Activated naive CD4-positive, alpha-beta T cell (primary cell): ENCODE measurements at places on chromosomes 1 and 21.

DNA sequence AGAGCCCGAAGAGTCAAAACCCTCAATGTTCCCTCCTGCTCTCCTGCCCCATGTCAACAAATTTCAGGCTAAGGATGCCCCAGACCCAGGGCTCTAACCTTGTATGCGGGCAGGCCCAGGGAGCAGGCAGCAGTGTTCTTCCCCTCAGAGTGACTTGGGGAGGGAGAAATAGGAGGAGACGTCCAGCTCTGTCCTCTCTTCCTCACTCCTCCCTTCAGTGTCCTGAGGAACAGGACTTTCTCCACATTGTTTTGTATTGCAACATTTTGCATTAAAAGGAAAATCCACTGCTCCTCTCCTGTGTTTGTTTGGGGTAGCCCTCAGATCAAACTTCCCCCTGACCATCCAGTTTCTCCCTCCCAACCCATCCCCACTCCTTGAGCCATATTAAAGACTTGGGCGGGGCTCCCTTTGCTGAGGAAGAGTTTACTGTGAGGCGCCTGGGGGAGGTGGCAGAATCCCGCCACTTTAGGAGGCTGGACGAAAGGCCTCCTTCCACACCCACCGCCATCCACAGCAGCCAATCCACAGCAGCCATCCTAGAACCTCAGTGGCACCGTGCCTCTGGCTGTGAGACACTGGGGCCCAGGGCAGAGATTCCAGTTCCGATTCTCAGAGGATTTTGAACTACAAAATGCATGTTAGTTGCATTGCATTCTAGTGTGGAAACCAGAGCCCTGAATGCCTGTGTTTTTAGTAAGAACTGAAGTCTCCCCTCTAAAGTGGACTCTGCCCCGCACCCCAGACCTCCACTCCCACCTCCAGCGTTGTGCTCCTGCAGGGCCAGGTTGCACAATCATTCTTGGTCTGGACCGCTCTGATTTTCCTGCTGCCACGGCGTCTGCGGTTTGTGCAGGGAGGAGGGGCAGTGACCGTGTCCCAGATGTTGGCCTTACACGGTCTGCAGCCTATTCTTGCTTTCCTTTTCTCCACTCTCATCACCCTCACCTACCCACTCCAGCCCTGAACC is 3.0 kb downstream of the OLFML3 start:
- no peak for DNase-seq

GRCh38 chr1:87689487-87689886 is 360.8 kb downstream of the LMO4 start:
- DNase-seq: no peak

DNA sequence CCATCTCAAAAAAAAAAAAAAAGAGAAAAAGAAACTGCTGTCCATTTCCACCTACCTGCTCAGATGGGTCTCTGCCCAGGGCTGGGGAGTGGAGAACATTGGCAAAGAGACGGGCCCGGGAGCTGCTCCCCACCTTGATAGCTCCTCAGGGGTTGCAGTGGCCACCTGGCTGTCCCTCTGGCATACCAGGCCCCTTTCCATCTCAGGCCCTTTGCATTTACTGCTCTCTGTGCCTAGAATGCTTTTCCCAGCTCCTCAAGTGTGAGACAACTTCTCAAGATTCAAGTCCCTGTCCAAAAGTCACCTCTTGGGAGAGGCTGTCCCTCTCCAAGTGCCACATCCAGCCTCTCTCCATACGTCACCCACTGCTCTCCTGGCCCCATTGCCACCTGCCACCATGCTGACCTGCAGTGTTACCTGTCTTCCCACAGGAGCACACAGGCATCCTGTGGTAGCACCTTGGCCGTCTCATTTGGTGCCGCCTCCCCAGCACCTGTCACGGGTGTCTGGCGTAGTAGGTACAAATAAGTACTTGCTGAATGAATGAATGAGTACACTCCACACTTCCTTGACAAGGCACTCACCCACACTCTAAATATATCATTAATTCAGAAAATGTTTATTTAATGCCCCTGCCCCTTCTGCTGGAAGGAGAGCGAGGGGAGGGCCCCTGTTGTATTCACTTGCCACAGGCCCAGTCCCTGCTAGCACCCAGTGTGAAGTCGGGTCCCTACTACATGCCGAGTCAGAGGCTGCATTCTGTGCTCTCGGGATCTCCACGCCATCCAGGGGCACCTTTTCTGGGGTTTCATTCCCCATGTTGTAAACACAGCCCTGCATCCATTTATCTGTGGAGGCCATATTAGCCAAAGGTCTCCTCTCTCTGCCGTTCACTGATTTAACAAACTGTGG is 48.8 kb downstream of the DISP3 start:
- no peak for DNase-seq

GRCh38 chr1:151005729-151006319 is 878 bp downstream of the MINDY1 start:
- no peak for DNase-seq

DNA sequence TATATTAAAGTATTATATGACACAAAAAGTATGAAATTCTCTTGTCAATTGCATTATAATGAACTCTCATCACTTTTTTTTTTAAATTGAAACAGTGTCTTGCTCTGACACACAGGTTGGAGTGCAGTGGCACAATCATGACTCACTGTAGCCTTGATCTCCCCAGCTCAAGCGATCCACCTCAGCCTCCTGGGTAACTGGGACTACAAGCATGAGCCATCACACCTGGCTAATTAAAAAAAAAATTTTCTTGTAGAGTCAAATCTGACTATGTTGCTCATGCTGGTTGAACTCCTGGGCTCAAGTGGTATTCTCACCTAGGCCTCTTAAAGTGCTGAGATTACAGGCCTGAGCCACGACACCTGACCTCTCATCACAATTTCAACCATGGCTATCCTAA is 259.3 kb downstream of the S1PR1 start:
- DNase-seq: no peak

- no peak for DNase-seq
Observed at GRCh38 chr1:240107058-240107684, 15.5 kb downstream of the FMN2 start.

DNA sequence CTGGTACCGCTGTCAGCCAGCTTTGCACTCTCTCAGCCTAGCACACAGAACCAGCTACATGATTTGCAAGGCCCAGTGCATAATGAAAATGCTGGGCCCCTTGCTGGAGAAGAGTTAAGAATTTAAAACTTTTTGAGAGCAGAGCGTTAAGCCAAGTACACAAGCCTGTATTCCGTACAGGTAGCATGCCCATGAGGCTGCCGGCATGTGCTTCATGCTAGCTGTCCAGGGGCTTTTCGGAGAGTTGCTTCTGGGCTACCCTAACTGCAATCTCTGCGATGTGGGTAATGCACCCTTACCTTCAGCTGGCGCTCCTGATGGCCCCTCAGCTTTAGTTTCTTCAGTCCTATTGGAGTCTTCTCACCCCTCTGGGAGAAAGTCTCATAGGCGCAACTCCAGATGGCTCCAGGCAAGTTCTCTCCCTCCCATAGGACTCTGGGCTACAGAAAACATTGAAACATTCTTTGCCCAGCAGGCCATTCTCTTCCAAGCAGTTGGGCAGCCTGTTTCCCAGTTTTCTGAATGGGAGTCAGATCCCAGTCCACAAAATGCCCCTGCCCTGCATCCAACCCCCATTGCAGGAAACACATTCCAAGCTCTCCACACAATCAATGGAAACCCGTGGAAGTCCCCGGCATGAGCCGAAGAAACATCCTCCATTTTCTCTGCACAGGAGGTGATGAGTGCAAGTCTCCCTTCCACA is 5.7 kb upstream of the AKT3 start:
- DNase-seq: no peak

DNA sequence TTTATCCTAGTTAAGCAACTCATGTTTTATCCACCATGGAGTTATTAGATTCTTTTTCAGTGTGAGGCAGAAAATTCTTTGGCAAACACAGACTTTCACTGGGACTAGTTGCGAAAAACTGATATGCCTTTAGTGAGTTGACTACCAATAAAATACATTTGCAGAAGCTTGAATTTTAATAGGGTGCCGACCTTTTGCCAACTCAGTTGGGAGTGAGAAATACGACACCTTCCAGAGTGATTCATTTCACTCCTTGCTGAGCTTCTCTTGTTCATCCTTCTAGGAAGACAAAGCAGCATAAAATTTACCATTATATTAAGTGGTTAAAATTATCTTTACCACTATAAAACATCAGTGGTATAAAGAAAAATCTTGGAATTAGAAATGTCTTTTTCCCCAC is 1.2 kb upstream of the KRTAP23-1 start:
- no peak for DNase-seq

- no peak for DNase-seq
Observed at GRCh38 chr1:210397252-210397651, 68.5 kb downstream of the HHAT start.

DNA sequence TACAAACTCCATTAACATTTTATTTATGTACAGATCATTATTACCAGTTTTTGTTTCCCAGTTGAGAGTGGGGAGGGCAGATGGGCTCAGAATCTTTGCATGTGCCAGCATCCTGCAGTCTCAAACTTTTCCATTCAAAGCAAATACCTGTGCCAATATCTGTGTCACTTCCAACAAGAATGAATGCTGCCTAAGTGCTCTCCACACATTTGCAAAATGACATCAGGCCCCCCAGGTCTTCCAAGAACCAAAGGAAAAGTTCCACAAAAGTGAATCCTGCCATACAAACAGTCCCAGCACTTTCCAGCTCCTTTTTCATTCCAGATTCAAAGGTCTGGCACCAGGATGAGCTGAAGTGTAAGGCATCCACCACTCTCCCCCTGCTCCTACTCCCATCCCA is 1.7 kb upstream of the TIE1 start:
- DNase-seq: no peak

- no peak for DNase-seq
Observed at GRCh38 chr21:43275421-43276211, 106.8 kb downstream of the CRYAA start.

GRCh38 chr1:6530504-6531160 is 23.7 kb downstream of the NOL9 start:
- no peak for DNase-seq

DNA sequence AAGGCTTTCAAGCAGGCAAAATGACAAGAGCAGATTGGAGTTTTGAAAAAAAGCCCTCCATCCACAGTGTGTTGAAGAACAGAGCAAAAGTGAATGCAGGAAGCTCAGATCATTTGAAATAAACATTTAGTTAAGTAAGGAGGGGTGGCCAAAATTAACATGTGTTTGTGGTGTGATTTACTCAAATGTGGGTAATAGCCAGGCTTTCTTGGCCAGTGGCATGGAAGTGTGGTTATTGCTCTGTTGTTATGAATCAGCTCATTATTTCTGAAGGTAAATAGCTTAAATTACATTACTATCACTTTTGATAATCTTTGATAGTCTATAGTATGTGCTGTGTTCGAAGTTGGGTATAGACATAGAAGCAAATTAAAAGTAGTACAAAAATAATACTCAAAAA is 485.9 kb downstream of the LMO4 start:
- no peak for DNase-seq

GRCh38 chr21:44871576-44872269 is 1.8 kb downstream of the PTTG1IP start:
- DNase-seq: no peak

DNA sequence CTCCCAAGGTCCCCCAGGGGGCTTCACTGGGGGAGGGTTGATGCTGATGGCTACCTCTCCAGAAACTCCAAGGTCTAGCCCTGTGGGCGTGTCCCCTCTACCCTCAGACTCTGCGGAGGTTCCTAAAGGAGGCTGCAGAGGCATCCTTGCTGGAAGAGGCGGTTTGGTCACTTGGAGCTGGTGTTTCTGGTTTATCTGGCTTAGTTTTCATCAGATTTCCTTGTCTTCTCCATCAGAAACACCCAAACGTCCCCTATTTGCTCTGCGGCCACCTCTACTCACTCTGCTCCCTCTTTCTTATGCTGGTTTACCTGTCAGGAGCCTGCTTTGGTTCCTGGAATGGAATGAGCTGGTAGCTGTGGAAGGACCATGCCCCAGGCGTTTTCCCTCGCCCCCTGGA is 2.5 kb downstream of the PKP1 start:
- DNase-seq: no peak

- no peak for DNase-seq
Observed at GRCh38 chr1:247681288-247681897, 1.9 kb upstream of the OR13G1 start.

- DNase-seq: no peak
Observed at GRCh38 chr1:161019751-161020495, 1.0 kb downstream of the F11R start.
